ENCODE measurements at places on chromosomes 11 and 22.

DNA sequence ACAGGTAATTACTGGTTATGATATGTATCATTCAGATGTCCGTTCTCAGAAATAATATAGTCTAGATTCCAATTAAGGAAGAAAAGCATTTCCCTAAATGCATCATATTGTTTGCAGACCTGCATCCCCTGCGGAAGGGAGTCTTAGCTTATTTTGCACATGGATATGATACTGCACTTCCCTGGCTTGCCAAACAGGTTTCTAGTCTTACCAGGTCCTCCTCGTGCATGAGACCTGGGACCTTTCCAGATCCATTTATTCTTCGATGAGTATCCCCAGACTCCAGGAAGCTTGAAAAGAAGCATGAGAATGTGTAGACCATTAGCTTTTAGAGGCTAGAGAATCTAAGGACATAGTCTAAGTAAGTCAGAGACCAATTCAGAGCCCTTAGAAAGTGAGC lies 30.6 kb downstream of the CYB5R2 start:
- no peak overlapping the region for H3K4me3 ChIP-seq
- H3K36me3 ChIP-seq: peaks cover 34% of the 10 kb centered on the region
- H3K4me1 ChIP-seq: no peaks in the 10 kb centered on the region

DNA sequence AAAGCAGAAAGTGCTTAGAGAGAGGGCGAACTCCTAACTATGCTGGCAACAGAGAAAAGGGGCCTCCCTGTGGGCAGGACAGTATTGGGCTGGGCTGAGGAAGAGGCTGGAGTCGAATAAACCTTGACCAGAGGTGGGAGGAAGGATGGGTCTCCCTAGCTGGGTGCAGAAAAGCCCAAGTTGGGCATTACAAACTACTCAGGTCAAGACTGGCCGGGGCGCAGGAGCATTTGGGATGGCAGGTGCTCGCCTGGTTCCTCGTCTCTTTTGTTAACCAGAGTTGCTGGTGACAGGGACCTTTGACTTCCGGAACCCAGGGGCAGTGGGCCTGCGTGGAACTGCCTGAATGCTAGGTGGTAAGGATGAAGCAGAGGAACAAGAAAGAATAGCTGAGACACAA lies 80.3 kb upstream of the SHISAL1 start:
- no peaks in the 10 kb centered on the region for H3K36me3 ChIP-seq
- DNase-seq: no peak
- no peaks in the 10 kb centered on the region for H3K4me1 ChIP-seq
- H3K27ac ChIP-seq: no peak overlapping the region
- H3K27me3 ChIP-seq: no peaks in the 10 kb centered on the region

DNA sequence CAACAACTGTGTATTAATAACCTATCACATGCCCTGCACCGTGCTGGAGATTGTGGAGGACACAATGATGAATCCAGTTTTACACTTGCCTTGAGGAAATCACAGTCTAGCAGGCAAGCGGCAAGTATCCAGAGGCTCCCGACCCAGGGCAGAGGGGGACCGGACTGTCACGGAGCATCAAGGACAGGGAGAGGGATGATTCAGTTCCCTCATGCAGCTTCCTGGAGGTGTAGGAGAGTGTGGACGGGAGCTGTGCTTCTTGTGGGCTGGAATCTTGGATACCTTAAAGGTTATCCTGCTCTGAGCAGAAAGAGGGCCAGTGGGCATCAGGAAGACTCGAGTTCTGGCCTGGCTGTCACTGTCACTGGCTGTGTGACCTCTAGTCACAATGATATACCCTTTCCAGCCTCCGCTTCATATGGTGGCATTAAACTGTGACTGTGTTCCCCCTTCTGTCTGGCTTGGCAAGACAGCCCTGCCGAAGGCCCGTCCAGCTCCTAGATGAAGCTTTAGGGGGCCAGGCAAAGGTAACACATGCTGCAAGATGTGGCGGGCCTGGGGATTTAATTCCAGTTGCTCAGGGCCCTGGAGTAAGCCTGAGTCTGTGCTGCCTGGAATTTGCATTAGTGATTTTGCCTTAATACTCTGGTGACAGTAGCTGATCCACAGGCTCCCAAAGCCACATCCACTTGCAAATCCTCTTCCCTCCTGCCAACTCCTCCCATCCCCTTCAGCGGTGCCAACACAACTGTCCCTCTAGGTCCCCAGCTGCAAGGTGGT lies 162.8 kb downstream of the DSCAML1 start:
- no peaks in the 10 kb centered on the region for H3K36me3 ChIP-seq
- H3K4me1 ChIP-seq: no peaks in the 10 kb centered on the region
- DNase-seq: no peak
- H3K4me3 ChIP-seq: no peak overlapping the region
- H3K27ac ChIP-seq: no peak overlapping the region
- no peaks in the 10 kb centered on the region for H3K27me3 ChIP-seq

- no peaks in the 10 kb centered on the region for H3K4me1 ChIP-seq
- no peaks in the 10 kb centered on the region for H3K36me3 ChIP-seq
- no peaks in the 10 kb centered on the region for H3K27me3 ChIP-seq
- DNase-seq: no peak
- no peak overlapping the region for H3K27ac ChIP-seq
Measured at GRCh38 chr11:1934335-1935155, 12.6 kb upstream of the MRPL23 start.

- DNase-seq: no peak
- no peaks in the 10 kb centered on the region for H3K36me3 ChIP-seq
- no peak overlapping the region for H3K27ac ChIP-seq
- no peaks in the 10 kb centered on the region for H3K27me3 ChIP-seq
- peaks cover 8% of the 10 kb centered on the region for H3K4me1 ChIP-seq
Measured at GRCh38 chr22:28139961-28140360, 220.9 kb upstream of the PITPNB start.

GRCh38 chr22:43017525-43018460 lies 2.8 kb upstream of the PACSIN2 start:
- no peak overlapping the region for H3K27ac ChIP-seq
- H3K4me3 ChIP-seq: no peak overlapping the region
- no peak for DNase-seq
- peaks cover 16% of the 10 kb centered on the region for H3K4me1 ChIP-seq
- no peaks in the 10 kb centered on the region for H3K27me3 ChIP-seq

- no peaks in the 10 kb centered on the region for H3K36me3 ChIP-seq
- no peaks in the 10 kb centered on the region for H3K4me1 ChIP-seq
- DNase-seq: no peak
- H3K27ac ChIP-seq: no peak overlapping the region
- H3K4me3 ChIP-seq: no peak overlapping the region
Measured at GRCh38 chr22:34354071-34354817, 434.0 kb upstream of the LARGE1 start.

DNA sequence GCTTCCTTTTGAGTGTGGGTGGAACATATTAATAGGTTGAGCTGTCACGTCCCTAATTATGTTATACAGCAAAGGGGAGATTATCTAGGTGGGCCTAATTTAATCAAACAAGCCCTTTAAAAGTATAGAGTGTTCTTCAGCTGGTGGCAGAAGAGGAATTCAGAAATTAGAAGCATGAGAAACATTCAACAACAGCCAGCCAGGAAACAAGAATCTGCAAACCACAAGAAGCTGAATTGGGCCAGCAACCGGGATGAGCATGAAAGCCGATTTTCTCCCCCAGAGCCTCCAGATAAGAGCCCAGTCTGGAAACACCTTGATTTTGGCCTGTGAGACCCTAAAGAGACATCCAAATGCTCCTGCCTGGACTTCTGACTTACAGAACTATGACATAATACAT lies 105.8 kb upstream of the LDLRAD3 start:
- no peaks in the 10 kb centered on the region for H3K27me3 ChIP-seq
- no peaks in the 10 kb centered on the region for H3K4me1 ChIP-seq
- no peak overlapping the region for H3K27ac ChIP-seq
- no peaks in the 10 kb centered on the region for H3K36me3 ChIP-seq
- no peak overlapping the region for H3K4me3 ChIP-seq

DNA sequence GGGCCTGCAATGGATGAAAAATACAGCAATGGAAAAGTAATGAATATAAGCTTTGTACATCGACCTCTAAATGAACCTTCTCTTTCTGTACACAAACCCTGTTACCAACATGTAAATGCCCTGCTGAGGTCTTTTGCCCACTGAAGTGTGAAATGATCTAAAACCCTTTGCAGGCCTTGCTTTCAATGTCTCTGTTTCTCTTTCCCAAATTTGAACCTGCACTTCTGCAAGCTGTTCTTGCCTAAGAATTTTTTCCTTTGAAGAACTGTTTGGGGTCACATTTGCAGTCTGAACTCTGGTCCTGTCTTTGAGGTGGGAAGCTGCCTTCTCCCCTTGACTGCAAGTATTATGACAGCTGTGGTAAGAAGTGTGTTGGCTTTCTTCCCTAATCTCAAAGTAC lies 1237.1 kb downstream of the FAM181B start:
- H3K4me3 ChIP-seq: no peak overlapping the region
- no peak for DNase-seq
- H3K27ac ChIP-seq: no peak overlapping the region
- H3K27me3 ChIP-seq: no peaks in the 10 kb centered on the region
- H3K36me3 ChIP-seq: no peaks in the 10 kb centered on the region
